ENCODE measurements at places on chromosomes 16 and 17.

GRCh38 chr17:80220736-80221215 lies 549 bp downstream of the SLC26A11 start:
- DNase-seq = no peak

DNA sequence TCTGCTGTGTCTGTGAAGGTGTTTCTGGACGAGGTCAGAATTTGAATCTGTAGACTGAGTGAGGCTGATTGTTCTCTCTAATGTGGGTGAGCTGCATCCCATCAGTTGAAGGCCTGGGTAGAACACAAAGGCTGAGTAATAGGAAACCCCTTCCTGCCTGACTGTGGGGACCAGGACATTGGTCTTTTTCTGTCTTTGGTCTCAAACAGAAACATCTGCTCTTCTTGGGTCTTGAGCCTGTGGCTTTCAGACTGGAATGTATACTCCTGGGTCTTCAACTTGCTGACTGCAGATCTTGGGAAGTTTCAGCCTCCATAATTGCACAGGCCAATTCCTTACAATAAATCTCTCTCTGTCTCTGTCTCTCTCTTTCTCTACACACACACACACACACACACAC lies 19.6 kb upstream of the LRRC75A start:
- no peak for DNase-seq

DNA sequence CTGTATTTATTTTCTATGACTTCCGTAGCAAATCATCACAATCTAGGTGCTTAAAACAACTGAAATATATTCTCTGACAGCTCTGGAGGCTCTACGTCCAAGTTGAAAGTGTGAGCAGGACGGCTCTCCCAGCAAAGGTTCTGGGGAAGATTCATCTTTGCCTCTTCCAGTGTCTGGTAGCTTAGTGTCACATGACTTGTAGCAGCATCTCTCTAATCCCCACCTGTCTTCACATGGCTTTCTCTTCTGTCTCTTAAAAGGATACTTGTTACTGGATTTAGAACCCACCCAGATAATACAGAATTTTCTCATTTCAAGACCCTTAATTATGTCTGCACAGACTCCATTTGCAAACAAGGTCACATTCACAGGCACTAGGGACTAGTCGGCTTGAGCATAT lies 687.7 kb upstream of the RBFOX1 start:
- DNase-seq = no peak

DNA sequence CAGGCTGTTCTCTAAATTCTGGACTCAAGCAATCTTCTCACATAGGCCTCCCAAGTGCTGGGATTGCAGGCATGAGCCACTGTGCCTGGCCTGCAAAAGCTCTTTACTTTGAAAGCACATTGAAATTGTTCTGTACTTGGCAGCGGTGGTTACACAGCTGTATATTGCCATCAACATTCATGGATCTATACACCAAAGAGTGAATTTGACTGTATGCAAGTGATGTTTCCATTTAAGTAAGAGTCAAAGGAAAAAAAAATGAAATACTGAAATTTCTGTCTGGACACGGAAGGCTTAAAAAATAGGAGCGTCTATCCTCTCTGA lies 450.6 kb upstream of the PSMD7 start:
- DNase-seq = no peak

DNA sequence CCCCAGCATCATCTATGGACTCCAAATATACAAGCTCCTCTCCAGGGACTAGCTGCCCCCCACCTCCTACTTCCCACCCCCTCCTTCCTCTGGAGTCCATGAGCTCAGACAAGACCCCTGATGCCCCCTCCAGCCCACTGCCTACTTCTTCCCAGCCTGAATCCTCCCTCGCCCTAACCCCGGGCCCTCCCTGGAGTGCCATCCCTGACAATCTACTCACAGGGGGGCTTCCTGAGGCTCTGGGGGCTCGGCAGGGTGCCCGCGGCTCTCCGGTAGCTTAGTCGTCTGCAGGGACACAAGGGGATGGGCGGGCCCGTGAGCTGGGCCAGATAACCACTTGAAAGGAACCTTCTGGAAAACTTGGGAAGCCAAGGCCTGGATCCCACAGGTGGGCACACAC lies 15.1 kb downstream of the MPP3 start:
- no peak for DNase-seq

- DNase-seq = no peak
These were observed 28.2 kb downstream of the SLC39A11 start for GRCh38 chr17:73064084-73064938.

- no peak for DNase-seq
These were observed 49.7 kb downstream of the PRMT7 start for GRCh38 chr16:68360547-68360946.

GRCh38 chr17:15130426-15130825 lies 134.7 kb downstream of the PMP22 start:
- DNase-seq = no peak

DNA sequence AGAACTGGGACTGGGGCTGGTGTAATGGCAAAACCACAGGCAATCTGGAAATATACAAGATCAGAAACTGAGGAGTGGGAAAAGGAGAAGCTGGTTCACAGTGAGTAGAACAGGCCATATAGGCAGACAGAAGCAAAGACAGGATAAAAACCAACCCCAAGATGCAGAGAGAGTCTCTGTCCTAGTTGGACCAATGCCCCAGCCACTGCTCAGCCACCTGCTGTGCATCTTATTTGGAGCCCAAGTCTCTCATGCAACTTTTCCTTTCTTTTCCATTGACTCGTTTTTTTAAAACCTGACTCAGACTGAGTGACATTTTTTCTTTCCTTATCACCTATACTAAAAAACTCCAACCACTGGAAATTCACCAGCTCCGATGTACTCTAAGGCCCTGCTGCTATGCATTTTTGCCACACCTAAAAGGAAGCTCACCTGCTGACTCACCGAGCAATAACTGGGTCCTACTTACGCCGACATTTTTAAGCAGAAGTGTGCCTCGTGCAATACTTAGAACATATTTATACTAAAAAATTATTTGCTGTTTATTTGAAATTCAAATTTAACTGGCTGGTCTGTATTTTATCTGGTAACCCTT lies 100.8 kb upstream of the XYLT1 start:
- DNase-seq = no peak

DNA sequence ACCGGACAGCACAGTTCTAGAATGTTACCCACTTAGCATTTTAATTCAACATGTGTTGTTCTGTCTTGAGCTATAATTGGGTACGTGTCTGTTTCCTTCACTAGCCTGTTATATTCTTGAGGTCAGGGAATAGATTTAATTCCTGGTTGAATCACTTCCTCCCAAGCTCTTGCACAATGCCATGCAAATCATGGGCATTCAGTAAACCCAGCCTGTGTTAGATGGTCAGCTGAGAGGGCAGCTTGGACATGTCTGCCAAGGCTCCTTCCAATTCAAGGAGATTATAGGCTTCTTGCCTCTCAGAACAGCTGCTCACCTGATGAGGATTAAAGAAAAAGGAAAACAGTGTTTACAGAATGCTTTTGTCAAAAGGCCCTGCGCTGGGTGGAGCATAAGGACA lies 12.6 kb downstream of the C1QTNF1 start:
- no peak for DNase-seq

DNA sequence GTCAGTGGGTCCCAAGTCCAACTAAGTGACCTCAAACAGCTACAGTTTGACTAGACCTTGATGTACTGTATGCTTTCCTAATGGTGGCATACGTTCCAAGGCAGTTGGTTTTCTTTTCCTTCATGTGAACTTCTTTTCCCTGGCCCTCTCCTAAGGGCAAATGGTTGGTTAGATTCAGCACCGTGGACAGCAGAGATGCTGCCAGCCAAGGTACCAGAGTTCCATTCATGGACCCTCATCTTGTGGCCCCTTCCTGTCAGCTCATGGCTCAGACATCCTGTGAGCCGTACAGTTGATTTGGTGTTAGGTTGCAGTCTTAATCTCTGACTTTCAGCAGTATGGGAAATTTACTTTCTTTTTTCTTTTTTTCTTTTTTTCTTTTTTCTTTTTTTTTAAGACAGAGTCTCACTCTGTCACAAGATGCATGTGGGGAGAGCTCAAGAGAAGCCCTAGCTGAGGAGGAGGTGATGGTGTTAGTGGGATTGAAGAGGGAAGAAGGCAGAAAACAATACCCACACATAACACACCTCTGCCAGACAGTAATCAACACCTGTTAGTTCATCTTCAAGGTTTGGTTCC lies 122.4 kb downstream of the USP31 start:
- no peak for DNase-seq

DNA sequence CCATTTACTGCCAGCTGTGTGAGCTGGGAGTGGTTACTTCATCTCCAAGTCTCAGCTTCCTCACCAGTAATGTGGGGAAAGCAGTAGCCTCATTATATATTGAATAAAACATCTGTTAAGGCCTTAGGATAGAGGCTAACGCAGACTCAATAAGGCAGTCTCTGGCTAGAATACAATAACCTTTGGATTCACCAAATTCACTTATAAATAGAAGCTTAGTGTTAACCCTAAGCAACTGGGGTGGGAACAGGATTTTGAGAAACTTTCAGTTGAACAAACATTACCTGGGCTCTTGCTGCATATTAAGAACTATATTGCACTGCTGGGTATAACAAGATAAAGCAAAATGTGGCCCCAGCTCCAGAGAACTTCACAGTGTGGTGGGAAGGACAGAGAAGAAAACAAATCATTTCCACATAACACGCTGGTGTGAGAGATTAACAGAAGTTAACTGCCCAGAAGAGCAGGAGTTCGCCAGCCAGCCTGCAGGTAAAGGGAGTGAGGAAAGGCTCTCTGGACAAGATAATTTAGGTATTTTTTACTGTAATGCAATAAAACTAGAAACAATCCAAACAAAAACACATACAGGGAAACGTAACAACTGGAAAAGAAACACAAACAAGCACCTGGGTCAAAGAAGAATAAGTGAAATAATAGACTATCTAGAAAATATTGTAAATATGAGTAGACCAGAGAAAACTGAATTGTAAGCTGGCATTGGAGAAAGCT lies 57.0 kb downstream of the USP31 start:
- no peak for DNase-seq

DNA sequence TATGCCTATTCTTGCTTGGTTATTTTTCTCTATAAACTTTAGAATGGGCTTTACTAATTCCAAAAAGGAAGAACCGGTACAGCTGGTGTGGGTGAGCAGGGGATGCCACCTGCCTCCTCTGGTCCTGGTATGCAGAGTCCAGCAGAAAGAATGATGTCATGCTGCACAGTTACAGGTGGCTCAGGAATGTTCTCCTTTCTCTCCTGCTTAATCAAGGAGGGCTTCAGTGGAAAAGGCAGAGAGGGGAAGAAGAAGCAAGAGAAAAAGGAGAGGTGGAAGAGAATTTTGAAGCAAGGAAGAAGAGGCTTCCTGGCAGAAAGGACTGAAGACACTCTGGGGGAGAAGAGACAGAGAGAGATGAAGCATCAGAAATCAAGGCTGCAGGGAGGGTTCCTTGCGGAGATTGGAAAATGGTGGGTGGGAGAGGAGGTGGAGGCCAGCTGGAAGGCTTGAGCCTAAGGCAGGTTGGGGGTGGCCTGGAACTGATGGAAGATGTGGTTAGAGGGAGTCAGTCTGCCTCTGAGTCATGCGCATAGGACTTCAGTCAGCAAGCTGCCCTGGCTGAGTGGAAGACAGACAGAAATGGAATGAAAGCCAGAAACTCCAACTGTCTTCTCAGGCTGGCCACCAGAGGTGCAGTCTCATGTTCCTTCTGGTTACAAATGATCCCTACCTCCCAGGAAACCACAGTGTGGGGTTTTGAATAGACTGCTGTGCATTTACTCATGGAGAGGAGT lies 64.6 kb upstream of the CRHR1 start:
- DNase-seq = no peak

DNA sequence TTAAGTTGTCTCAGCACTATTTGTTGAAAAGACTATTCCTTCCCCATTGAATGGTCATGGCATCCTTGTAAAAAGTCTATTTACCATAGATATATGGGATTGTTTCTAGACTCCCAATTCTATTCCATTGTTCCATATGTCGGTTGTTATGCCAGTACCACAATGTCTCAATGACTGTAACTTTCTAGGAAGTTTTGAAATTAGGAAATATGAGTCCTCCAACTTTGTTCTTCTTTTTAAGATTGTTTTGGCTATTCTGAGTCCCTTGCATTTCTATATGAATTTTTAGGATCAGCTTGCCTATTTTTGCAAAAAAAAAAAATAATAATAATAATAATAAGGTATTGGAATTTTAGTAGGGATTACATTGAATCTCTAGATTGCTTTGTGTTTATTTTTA lies 43.0 kb upstream of the ABCA3 start:
- DNase-seq = no peak

GRCh38 chr16:53911513-53911912 lies 207.6 kb downstream of the FTO start:
- no peak for DNase-seq

GRCh38 chr17:78679495-78680395 lies 102.3 kb downstream of the CYTH1 start:
- DNase-seq = no peak

- no peak for DNase-seq
These were observed 18.9 kb downstream of the ADAM11 start for GRCh38 chr17:44777394-44778348.

DNA sequence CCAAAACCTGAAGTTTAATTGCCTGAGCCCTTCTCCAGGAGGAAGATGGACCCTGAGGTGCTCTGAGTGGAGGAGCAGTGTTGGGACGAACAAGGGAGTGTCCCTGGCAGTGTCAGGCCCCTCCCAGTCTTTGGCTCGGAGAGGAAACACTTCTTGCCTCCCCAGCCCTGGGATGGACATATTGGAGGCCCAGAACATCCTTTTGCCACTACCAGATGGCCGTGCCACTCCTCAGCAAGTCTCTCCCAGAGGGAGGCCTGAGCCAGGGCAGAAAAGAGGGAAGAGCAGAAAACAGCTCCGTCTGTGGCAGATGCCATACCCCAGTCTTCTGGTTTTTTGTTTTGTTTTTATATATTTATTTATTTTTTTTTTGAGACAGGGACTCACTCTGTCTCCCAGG lies 91.5 kb upstream of the CRHR1 start:
- DNase-seq = no peak

DNA sequence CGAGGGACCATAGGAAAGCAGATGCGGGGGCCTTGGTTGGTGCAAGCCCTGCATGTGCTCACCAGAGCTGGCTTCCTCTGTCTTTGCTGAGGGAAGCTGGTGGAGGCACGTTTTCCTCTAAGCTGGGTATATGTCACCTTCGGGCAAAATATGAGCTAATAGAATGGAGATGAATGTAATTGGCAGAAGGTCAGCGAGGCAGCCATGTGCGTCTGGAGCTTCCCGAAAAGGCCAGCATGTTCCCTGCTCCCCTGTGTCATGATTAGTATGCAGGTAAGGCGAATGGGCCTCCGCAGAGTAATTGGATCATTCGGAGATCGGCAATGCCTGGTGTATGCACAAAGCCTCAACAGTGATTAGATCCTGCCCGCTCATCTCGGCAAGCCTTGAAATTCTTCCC lies 806.2 kb upstream of the EEF2KMT start:
- no peak for DNase-seq

DNA sequence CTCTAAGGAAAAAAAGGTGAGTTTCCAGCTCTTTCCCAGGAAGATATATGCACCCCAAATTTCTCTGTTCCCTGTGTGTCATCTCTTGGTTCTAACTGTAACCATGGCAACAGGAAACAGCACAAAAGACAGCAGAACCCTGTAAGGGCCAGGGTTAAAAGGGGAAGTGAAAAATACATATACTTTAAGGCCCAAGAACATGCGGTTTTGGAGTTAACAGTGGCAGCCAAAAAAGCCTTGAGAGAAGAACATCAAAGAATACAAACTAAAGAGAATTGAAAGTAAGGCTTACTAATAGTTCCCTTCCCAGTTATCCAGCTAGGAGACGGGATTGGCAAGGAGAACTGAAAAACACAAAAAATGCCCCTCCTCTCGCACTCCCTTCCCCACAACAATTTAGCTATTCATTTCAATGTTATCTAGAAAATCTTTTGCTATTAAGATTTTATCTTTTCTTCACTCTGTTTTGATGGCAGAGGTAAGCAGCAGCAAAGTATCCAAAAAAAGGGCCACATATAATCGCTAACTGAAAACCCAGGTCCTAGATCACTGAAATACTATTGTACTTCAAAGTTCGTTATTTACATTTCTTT lies 1.5 kb downstream of the SPOP start:
- no peak for DNase-seq

All from thoracic aorta (tissue), 2 donors.